ENCODE measurements at places on chromosomes 7 and 10.

DNA sequence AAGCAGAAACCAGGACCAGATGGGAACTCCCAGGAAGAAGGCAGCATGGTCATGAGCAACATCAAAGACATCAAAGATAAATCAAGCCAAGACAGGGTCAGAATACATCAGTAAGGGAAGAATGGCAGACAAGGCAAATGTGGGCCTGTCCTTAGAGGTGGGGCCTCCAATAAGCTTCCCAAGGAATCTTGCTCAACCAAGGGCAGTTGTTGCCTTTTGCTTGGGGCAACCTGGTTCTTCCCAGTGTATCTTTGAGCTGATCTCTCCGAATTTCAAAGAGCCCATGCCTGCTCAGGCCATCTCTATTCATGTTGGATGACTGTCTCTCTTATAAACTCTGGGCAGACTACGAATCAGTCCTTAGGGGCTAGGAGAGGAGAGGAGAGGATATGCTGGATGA, 68.4 kb upstream of the HABP2 start:
- H3K27ac ChIP-seq: no peak overlapping the region
- no peaks in the 10 kb centered on the region for H3K4me1 ChIP-seq
- H3K27me3 ChIP-seq: no peaks in the 10 kb centered on the region
- no peak overlapping the region for H3K4me3 ChIP-seq
- H3K36me3 ChIP-seq: no peaks in the 10 kb centered on the region

DNA sequence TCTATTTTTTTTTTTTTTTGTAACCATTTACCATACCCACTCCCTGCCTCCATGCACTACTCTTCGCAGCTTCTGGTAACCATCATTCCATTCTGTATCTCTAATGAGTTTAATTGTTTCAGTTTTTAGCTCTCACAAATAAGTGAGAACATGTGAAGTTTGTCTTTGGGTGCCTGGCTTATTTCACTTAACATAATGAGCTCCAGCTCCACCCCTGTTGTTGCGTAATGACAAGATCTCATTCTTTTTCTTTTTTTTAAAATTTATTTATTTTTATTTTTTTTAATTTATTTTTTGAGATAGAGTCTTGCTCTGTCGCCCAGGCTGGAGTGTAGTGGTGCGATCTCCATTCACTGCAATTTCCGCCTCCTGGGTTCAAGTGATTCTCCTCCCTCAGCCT, 142.3 kb upstream of the PCLO start:
- no peak overlapping the region for H3K27ac ChIP-seq
- no peaks in the 10 kb centered on the region for H3K4me1 ChIP-seq
- no peak overlapping the region for H3K4me3 ChIP-seq
- H3K27me3 ChIP-seq: no peaks in the 10 kb centered on the region
- DNase-seq: no peak
- H3K36me3 ChIP-seq: no peaks in the 10 kb centered on the region

- no peaks in the 10 kb centered on the region for H3K36me3 ChIP-seq
- DNase-seq: no peak
- no peaks in the 10 kb centered on the region for H3K4me1 ChIP-seq
- H3K27me3 ChIP-seq: no peaks in the 10 kb centered on the region
- no peak overlapping the region for H3K4me3 ChIP-seq
Observed at GRCh38 chr10:126499744-126500143, 111.5 kb upstream of the ADAM12 start.

DNA sequence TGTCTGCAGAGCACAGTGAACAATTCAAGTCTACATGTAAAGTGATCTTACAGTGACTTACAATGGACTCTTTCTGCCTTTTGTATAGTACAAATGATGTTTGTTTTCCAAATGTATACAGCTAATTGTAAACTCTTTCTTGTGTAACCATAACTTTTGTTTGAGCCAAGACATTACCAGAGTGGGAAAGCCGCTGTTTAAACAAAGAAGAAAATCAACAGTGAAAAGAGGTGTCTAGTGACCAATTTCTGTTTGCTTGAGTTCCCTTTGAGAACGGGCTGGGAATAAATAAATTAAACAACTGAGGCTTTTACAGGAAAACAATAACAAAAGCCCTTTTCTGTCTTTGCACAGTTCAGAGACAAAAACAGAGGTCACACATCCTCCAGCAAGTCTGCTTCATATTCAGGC, 1163.4 kb downstream of the CNTNAP2 start:
- H3K36me3 ChIP-seq: no peaks in the 10 kb centered on the region
- no peak for DNase-seq
- no peaks in the 10 kb centered on the region for H3K4me1 ChIP-seq
- no peak overlapping the region for H3K4me3 ChIP-seq
- no peaks in the 10 kb centered on the region for H3K27me3 ChIP-seq

DNA sequence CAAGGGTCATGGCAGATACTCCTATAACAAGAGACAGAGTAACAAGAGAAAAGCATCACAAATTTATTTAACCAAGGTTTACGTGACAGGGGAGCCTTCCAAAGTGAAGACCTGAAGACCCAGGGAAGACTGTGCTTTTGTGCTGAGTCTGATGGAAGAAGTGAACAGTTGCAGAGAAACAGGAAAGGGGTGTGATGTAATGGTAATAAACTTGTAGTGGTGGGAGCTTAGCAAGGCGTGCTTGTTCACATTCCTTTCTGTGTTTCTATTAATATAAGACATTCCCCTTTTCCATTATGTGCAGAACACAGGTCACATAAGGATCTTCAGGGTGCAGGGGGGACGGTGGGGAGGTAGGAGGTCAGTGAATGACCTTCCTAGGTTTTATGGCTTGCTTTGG, 25.5 kb upstream of the C10orf67 start:
- peaks cover 3% of the 10 kb centered on the region for H3K36me3 ChIP-seq
- no peaks in the 10 kb centered on the region for H3K27me3 ChIP-seq
- H3K4me1 ChIP-seq: peaks cover 49% of the 10 kb centered on the region
- H3K4me3 ChIP-seq: no peak overlapping the region

DNA sequence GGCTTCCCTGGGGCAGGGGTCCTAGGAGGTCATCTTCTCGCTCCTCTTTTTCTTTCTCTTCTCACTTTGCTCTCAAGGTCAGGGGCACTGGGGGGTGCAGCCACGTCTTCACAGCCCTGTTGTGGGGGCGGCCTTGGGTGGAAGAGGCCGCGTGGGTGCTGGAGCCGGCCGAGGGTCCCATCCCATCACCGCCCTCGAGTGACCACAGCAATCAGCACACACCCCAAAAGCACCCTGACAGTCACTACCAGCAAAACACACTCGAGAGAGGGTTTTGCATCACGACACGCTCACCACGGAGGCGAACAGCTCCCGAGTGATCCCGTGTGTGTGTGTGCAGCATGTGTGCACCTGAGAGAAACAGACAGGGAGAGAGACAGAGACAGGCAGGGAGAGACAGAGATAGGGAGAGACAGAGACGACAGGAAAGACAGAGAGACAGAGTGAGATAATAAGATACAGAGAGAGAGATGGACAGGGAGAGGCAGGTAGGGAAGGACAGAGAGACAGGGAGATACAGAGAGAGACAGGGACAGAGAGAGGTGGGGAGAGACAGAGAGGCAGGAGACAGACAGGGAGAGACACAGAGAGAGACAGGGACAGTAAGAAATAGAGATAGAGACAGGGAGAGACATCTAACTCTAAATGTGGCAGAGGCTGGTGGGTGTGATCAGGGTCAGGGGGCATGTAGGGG, 100.9 kb downstream of the WDR37 start:
- H3K27me3 ChIP-seq: peaks cover 3% of the 10 kb centered on the region
- no peak overlapping the region for H3K4me3 ChIP-seq
- no peaks in the 10 kb centered on the region for H3K4me1 ChIP-seq
- no peaks in the 10 kb centered on the region for H3K36me3 ChIP-seq

DNA sequence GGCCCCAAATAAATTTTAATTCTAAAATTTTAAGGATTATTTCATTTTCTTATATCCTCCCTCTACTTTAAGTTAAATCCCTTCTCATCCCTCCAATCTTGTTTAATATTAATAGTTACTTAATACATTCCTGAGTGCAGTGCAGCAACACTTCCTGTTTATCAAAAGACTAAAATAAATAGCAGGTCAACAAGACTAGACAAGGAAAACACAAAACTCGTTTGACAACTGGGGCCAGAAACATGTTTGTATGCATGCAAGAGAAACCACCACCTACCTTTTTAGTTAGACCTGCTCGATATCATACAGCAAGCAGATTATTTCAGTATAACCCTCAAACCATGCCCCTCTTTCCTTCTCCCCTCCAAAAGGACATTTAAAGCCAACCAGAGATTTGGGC, 95.8 kb downstream of the PARD3 start:
- no peaks in the 10 kb centered on the region for H3K36me3 ChIP-seq
- no peak for DNase-seq
- H3K4me3 ChIP-seq: no peak overlapping the region

DNA sequence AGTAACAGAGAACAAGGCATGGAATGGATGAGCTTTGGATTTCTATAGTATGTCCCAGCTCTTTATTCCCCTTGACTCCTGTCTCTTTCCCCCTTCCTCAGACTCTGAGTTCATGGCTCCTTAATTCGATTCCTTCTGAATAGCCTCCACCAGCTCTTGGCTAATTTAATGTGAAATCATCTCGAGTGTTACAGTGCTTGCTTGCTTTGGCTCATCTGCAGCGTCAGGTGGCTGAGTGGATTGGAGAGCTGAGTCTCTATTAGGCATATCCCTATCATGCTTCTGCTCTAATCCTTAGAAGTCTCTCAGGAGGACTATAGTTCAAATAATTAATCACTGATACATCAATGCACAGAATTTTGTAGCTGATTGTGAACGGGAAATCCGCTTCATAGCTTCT, 134.6 kb downstream of the LRRC4 start:
- DNase-seq: no peak
- no peak overlapping the region for H3K4me3 ChIP-seq
- H3K27ac ChIP-seq: no peak overlapping the region

DNA sequence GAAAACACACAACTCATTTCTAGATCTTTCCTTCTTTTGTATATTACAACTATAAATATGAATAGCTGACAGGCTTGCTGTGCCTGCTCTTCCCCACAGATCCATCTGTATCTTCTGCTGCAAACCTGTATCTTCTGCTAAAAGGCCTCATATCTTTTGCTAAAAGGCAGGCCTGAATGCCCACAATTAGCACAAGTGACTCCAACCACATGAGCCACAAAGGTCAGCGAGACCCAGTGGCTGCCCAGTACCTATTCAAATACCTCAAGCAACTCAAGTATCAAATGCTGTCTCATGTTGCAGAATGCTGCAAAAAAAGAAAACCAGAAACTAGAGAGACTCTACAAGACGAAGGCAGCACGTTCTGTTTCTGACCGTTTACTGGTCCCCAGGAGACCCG, 54.5 kb upstream of the ATP6V0A4 start:
- H3K36me3 ChIP-seq: no peaks in the 10 kb centered on the region
- peaks cover 3% of the 10 kb centered on the region for H3K4me1 ChIP-seq
- no peak overlapping the region for H3K27ac ChIP-seq

DNA sequence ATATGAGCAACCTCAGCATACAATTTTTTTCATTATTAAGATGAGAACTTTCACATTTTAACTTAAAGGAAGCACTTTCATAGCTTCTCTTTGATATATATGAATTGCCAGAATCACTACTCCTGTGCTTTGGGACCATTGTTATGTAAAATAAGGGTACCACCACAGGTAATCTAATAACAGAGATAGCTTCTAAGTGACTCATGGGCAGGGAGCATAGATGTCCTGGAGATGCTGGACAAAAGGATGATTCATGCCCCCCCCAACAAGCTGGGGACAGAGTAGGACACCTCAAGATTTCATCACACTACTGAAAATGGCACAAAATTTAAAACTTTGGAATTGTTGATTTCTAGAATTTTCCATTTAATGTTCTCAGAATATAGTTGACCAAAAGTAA, 641.1 kb downstream of the PCDH15 start:
- H3K27ac ChIP-seq: no peak overlapping the region
- DNase-seq: no peak
- H3K4me3 ChIP-seq: no peak overlapping the region
- H3K36me3 ChIP-seq: no peaks in the 10 kb centered on the region
- no peaks in the 10 kb centered on the region for H3K4me1 ChIP-seq

GRCh38 chr7:31882187-31882586, 188.0 kb downstream of the PDE1C start:
- H3K4me3 ChIP-seq: no peak overlapping the region
- H3K4me1 ChIP-seq: no peaks in the 10 kb centered on the region
- no peaks in the 10 kb centered on the region for H3K36me3 ChIP-seq
- no peak overlapping the region for H3K27ac ChIP-seq
- DNase-seq: no peak

- no peaks in the 10 kb centered on the region for H3K36me3 ChIP-seq
- H3K4me1 ChIP-seq: no peaks in the 10 kb centered on the region
- H3K27ac ChIP-seq: no peak overlapping the region
- H3K4me3 ChIP-seq: no peak overlapping the region
- DNase-seq: no peak
Observed at GRCh38 chr7:42207420-42207819, 29.6 kb downstream of the GLI3 start.

GRCh38 chr10:110137142-110137545, 70.3 kb upstream of the MXI1 start:
- H3K36me3 ChIP-seq: peaks cover 14% of the 10 kb centered on the region
- no peak for DNase-seq
- H3K4me1 ChIP-seq: peaks cover 31% of the 10 kb centered on the region
- H3K27me3 ChIP-seq: no peaks in the 10 kb centered on the region
- no peak overlapping the region for H3K4me3 ChIP-seq

DNA sequence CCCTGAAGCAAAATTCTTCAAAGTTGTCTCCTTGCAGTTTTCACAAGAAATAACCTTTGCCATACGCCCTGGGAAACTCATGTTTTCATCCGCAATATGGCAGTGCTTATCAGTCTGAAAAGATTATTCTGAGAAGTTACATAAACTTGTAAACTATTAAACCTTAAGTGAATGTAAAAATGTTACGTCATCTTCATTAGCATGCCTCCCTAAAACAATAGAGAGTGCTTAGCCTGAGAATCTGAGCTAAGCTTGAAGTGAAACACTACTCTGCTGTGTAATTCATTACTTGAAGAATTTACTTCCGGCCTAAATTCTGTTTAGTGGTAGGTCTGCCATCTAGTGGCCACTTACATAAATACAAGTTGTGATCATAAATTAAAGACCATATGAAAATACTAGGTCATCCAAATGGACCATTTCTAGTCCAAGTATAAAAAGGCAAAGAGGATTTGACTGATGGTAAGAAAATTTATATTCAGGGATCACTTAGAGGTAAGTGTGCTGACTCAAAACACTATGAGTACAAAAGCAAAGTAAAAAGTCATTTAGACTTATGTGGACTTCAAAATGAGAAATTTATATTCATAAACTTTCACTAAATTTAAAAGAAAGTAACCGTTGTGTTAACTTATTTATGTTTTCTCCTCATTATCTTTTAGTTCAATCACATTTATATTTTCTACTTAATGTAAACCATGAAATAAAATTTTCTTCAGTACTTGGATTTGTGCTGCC, 745.1 kb upstream of the LRRTM3 start:
- H3K27me3 ChIP-seq: no peaks in the 10 kb centered on the region
- no peak for DNase-seq
- no peak overlapping the region for H3K27ac ChIP-seq
- H3K36me3 ChIP-seq: no peaks in the 10 kb centered on the region
- H3K4me3 ChIP-seq: no peak overlapping the region

Data from activated T-helper 2 cell treated with anti-CD3 and anti-CD28 coated beads, Interferon-gamma antibody, Interleukin-2, Interleukin-4, amounts not matched to agents 10 μg/mL and 5 μg/mL and 100 μg/mL, durations not matched to agents 14 hours and 24 hours and 36 hours (primary cell).